ENCODE measurements at places on chromosomes 16 and 17.

DNA sequence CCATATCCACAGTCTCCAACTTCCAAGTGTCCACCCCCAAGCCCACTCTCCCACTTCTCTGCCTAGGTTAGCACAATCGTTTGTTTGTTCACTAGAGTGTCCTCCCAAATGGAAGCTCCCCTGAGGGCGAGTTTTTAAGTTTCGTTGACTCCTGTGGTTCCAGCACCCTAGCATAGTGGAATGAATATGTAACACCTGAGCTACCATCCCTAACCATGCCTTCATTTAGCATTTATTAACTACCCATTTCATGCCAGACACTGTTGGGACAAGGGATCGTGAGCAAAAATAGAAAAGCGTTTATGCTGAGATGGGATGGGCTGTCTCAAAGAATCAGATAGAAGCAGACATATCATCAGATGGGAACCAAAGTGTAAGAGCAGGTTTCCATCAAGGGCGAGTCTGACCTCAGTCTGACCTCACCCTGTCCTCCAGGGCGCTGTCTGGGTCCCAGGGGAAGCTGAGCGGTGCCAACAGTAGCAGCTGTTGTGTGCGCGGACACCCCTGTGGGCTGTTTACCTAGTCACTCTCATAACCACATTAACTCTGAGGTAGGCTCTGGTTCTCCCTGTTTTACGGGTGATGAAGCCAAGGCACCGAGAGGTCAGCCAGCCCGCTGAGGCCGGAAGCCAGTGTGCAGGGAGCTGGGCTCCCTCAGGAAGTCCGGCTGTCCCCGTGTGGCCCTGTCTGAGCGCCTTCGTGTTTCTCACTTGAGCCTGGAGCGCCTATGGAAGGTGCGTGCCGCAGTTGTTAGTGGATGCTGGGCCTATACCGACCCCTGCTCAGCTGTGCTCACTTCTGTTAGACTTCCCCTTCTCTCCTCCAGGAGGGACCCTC, 6.2 kb downstream of the CNP start:
- no peak for DNase-seq

DNA sequence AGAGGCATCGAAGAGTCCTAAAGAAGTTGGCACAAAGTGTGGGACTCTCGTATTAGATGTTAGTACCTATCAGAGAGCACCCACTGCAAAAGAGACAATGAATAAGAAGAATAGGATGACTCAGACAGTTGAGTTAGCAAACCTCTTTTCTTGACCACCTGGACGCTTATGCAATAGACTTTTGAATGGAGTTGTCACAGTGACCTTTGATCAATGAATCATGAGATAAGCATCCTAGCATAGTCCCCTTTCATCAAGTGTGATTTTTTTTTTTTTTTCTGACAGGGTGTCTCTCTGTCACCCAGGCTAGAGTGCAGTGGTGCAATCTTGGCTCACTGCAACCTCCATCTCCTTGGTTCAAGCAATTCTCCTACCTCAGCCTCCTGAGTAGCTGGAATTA, 1417.9 kb upstream of the GOT2 start:
- DNase-seq = no peak

DNA sequence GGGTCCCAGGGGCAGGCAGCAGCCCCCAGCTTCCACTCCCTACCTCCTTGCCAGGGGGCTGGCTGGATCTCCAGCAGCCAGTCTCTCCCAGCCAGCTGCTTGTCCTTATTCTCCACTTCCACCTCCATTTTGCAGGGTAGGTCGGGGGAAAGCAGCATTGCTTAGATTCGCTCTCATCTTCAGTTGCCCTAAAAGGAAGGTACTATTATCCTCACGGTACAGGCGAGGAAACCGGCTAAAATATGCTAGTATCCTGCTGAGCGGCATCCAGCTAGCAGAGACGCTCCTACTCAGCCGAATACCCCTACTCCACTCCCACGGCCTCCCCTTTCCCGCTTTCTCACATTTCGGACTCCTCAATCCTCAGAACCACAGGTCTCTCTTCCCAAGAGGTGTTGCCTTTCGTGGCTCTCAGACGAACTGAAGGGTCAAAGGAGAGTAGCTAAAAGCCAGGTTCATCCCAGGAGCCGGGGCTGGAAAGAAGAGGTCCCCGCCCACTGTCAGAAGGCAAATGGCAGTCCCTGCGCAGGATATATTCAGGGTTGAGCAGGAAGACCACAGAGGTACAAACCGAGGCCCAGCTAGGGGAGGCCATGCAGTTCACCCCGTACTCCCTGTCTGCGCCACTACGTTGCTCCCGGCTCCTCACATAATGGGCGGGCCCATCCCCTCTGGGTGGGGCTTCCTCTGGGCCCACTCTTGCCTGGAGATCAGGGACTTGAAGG, 1.7 kb upstream of the RAB11FIP4 start:
- DNase-seq = no peak

- DNase-seq = no peak
These were observed 2.1 kb downstream of the IRX5 start for GRCh38 chr16:54932737-54933254.

DNA sequence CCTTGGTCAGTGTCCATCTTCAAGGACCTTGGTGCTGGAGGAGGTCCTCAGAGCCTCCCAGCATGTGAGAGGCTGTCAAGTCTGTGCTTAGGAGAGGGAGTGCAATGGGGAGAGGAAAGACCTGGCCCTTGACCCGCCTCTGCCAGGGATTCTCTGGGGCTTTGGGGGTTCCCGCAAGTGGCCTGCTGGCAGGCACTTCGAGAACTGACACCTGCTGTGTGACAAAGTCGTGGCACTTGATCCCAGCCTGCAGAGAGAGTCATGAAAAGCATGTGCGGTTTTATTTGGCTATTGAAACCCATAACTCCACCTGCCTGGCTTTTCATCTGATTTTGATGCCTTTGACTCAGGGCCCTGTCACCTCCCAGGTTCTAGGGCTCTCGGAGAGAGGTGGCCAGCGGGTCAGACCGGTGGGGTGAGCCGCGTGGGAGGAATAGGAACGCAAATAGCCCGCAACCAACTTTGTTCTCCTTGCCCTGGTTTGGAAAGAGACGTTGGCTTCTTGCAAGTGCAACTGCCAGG, 42.8 kb upstream of the GSE1 start:
- no peak for DNase-seq

GRCh38 chr17:77191244-77191643, 50.5 kb downstream of the SEC14L1 start:
- DNase-seq = no peak

DNA sequence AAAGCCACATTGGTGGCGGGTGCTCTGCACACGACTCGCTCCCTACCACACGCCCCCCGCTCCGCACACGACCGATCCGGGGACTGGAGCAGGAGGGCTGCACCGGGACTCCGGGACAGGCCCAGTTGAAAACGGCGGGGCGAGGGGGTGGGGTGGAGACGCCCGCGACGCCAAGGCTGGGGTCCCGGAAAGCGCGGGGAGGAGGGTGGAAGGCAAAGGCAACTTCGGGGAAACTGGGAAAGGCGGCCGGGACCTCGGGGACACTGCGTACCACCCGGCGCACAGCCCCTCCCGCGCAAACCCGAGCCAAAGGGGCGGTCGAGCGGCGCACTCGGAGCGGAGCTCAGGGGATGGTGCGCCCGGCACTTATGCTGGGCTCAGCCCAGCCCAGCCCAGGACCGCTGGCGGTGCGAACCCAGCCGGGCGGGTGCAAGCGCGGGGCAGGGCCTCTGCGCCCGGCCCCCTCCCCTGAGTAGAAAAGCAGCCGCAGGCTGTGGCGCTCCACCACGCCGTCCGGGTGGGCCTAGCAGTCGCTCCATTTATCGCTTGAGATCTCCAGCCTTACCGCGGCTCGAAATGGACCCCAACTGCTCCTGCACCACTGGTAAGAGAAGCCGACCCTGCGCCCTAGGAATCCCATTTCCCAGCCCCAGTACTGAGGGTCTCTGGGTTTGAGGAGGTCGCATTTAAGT, at the start of gene MT1M:
TSS of gene MT1M (plus strand) at position 504 of the 692 bp plus-strand sequence. CDS start at position 577, 73 bp downstream.
- DNase-seq = no peak

GRCh38 chr17:50963139-50963538, 97.0 kb upstream of the TOB1 start:
- DNase-seq = no peak

DNA sequence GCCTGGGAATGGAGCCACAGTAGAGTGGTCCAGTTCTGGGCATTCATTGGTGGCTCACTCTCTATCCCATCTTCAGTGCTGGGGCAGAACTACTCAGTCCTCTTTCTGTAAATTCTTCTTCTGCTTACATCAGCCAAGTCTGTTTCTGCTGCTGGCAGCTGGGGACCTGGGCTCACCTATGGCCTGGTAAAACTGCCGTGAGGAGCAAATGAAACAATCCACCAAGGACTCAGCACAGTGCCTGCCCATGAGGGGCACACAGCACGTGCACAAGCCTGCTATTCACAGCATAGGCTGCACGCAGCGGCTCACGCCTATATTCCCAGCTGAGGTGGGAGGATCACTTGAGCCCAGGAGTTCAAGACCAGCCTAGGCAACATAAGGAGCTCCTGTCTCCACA, 30.9 kb upstream of the SNN start:
- DNase-seq = no peak

DNA sequence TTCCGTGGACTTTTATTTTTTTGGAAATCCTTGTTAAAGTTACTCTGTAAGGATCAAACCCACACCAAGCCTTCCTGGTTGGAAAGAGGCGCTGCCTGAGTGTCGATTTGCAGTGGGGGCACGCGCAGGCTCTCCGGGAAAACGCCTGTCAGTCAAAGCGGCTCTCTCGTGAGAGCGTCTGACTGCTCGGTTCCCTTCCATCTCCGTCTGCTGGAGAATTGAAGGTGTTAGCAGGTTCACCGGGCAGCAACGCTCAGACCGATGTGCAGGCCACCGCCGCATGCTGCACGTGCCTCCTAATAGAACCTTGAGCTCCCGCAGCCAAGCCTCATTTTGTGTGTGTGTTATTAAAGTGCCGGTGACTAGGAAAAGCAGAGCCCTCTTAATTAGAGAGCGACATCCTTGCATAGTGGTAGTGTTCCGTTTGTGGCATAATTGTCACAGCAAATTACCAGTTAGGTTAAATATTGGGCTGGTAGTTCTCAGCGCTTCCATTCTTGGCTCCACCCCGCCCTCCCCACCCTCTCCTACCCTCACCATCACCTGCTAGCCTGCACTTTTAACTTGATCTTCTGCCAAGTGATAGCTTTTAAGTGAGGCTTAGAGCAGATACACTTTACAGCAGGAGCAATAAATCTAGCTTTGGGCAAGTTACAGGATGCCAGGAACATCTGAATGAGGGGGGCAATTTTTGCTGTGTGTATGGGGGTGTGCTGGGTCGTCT, 75.5 kb downstream of the RPA1 start:
- DNase-seq = no peak
